ENCODE measurements at places on chromosomes 7 and 10.

DNA sequence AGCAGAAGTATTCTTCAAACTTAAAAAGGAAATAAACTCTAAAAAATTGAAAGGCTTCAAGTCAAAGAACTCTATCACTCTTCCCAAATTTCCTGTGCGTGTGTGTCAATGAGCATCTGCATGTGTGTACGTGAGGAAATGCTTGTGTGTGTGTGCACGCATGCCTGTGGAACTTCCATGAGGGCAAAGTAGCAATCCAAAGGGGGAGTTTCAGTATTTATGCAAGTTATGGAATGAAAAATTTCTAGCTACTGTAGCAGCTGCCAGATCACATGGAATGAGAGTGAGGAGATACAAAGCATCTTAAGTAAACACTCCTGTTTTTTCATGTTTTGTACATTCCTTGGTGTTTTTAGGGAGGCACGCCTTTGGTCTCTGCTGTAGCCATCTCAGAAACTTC is 152.6 kb downstream of the RAPGEF5 start:
- DNase-seq = no peak

GRCh38 chr10:31058795-31059703 is 27.4 kb upstream of the ZNF438 start:
- DNase-seq = no peak

DNA sequence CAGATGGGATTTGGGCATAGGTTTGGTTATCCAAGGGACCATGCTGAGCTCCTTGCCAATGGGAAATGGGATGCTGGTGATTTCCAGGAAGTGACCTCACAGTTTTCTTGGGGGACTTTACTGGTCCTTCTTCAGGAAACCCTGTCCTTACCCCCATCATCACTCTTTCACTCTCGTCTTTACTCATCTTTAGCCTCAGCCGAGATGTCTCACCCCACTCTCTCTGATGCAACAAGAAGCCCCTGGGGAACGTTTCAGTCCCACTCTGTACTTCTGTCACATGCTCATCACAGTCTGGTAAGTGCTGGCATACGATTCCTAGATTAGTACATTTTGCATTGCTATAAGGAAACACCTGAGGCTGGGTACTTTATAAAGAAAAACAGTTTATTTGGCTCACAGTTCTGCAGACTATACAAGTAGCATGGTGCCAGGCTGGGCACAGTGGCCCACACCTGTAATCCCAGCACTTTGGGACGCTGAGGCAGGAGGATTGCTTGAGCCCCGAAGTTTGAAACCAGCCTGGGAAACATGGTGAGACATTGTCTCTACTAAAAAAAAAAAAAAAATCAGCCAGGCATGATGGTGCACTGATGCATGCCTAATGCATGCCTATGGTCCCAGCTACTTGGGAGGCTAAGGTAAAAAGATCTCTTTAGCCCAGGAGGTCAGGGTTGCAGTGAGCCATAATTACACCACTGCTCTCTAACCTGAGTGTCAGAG is 63.5 kb upstream of the VKORC1L1 start:
- no peak for DNase-seq

DNA sequence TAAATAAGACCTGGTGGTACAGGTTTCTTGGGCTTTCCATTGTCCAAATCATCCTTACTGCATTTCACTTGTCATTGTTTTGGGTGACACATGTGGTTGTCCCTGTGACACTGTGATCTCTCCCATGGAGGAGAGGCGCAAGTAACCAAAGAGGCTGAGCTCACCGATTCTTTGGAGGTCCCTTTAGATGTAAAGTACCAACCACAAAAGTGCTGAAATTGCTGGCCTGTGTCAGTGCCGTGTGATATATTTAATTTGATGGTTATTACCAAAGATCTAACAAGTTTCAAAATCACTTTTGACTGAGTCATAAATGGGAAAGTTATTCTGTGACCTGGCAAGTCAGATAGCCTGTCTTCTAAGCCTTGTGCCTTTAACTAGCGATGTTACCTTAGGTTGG is 19.4 kb downstream of the MCM10 start:
- DNase-seq = no peak

- no peak for DNase-seq
Observed at GRCh38 chr10:127069436-127069835, 127.0 kb downstream of the INSYN2A start.

DNA sequence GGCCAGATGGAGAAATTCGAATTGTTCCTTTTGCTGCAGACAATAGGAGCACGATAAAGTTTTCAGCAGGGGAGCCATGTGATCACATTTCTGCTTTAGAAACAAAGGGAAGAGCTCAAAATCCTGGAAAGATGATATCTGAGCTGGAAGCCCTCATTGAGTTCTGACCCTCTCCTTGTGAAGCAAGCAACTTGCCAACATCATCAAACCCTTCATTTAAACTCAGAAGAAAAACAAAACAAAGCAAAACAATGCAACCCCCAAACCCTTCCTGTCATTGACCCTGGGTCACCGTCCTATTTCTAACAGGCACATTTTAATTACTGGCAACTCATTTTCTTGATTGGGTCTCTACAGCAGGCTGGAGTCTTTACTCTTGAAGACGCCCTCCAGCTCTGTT is 198.3 kb upstream of the ZNF32 start:
- no peak for DNase-seq

All from smooth muscle cell of the brain vasculature (primary cell).